ENCODE measurements at places on chromosomes 13 and 19.

DNA sequence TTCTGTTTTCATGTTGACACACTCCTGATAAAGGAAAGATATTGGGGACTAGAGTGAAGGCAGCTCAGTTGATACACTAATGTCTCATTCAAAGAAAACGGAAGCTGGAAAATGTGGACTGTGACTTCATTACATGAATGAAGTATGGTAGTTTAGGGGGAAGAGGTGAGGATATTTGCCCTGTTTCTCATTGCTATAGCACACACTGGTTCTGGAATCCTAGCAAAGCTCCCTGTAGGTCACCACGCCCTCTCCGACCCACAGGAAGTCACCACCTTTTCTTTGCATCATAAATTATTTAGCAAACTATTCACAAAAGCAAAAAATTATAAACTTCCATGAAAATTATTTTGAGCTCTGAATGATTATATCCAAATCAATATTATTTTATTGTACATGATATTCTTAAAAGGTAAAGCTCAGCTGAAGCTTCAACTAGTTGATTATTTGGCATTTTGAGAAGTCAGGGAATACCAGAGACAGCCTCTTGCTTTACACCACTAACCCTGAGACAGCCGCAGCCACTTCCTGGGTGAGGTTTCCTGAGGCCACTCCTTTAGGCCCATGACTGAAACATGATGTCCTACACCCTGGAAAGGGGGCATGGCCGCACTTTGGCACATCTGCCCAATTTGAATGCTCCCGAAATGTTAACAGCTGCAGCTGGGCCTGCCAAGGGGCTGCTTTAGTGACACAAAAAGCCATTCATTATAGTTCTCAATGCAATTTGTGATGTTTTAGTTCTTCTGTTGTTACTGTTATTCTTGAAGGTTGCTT is 50.0 kb upstream of the WDFY2 start:
- no peak for DNase-seq

DNA sequence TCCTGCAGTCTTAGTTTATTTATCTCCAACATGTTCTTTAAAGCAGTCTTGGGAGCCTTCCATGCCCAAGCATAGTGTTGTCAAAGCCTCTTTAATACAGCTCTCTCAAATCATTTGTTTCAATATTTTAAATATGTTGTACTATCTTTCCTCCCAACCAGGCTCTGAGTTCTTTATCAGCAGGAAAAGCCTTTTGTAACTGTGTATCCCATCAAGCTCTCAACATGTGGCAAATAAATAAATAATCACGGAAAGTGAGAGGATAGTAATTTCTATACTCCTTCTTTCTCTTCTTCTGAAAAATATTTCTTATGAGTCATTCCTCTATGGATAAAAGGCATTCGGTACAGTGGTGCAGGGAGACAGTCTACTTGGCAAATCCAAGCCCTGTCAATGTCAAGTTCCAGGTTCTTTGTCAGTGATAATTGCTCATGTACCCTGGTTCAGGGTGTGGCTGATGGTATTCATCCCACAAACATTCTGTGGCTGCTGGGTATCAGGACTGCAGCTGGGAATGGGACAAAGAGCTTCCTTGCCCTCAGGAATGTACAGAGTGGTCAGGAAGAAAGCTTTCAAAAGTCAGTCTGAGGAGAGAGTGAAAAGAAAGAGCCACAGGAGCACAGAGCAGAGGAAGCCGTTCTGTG is 384.3 kb downstream of the EFNB2 start:
- DNase-seq, result peak; percentile 7

DNA sequence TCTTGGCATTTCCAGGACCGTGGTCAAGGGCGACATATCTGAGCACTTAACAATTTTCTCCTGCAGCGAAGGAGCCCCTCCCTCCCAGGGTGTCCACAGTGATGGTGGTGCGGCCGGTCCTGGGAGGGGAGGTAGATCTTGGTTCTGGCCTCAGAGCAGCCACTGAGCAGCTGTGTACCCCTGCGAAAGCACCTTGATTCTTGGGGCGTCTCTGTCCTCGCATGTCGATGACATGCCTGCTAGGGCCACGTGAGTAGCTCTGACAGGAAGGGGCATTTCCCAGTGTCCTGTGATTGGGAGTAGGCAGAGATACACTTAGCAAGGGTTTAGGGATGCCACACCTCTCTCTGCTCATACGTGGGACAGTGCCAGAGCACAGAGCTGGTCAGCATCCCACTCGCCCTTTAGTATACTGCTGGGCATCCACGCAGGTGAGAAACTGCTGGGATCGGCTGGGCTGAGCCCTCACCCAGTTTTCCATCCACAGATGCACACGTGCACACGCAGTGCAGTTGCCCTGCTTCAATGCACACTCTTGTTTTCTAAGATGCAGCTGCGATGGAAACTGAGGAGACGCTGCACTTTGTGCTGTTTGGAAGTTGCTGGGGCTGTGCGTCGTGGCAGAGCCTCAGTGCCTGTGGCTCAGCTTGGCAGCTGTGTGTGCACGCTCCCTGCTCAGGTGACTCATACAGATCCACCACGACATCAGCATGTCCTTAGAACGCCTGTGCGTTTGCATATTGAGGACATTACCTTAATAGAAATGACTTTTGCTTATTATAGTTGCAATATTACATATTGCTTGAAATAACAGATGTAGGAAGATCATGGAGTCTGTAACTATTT is 66.8 kb downstream of the TEX29 start:
- DNase-seq, result no peak

DNA sequence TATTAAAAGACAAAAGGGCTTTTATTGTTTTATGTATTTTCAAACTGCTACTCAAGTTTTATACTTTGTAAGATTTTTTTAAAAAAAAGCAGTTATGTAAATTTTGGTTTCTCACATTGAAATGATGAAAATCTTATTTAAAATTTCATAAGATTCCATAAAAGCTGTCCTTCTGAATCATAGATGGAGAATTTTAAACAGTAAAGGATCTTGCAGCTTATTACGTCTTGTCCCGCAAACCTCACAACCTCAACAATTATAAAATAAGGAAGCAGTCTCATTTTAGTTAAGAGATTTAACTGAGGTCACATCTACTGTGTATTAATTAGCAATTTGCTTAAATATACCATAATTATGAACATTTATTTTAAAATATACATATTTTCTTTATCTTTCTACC is 581.0 kb upstream of the SPRY2 start:
- no peak for DNase-seq

DNA sequence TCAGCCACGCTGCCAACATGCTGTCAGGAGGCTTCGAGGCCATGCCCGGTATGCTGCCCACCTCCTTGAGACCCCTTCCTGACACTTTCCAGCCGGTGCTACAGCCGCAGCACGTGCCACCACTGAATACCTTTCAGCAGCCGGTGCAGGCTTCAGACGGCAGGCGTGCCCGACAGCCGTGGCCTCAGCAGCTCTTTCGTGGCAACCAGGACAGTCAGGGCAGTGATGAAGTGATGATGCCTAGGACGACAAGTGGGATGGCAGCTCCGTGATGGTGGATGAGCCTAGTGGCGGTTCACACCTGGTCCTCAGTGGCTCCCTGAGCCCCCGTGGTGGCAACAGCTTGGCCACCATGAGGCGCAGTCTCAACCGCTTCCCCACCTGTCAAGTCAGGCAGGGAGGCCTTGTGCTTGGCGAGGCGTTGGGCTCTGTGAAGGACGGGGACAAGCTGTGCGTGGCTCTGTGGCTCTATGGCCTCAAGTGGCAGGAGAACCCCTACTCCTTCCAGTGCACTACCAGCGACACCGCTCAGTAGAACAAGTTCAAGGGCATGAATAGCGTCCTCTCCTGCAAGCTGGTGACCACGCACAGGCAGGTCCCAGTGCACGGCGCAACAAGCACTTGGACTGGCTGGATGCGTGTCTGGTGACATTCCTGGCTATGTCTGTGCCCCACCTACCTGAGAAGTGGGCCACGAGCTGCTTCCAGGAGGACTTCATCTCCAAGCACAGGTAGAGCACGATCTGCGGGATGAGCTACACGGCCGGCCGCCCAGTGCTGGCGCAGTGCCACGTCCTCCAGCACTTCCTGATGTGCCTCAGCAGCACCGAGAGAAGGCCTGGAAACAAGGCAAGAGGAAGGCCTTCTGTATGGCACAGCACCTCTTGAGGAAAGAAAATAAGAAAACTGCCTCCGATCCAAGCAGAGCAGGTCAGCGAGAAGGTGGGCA is 18.2 kb upstream of the ZNF14 start:
- DNase-seq, result no peak

DNA sequence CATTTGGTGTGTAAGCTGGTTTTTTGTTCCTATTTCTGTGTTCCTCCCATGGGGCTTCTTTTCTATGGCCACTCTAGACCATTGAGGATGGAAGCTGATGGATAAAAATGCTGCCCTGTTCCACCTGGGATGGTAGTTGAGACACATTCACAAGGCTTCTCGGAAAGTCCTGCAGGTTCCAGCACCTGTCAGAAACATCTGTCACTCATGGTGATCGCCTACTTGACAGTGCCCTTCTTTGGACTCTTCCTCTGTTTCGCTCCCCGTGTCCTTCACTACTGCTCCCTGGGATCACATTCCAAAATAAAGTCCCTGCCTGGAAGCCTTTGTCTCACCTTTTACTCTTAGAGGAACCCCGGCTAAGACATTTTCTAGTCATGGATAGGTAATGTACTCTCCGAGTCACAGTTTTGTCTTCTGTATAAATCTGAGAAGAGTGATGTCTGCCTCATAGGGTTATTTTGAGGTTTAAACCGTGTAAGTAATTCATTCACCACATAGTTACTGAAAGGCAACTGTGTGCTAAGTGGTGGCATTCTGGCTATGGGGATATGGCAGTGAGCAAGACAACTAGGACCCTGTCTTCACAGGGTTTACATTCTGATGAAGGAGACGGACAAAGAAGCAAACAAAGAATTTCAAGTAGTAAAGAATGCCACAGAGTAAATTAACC is 21.0 kb downstream of the UBAC2 start:
- DNase-seq, result no peak

GRCh38 chr19:6482343-6482686 is 728 bp upstream of the DENND1C start:
- no peak for DNase-seq

- DNase-seq, result no peak
Measured at GRCh38 chr13:38518328-38518727, 168.5 kb upstream of the FREM2 start.

GRCh38 chr19:16397791-16398529 is 73.3 kb downstream of the KLF2 start:
- DNase-seq, result no peak

GRCh38 chr19:47228937-47229675 is 1.9 kb downstream of the BBC3 start:
- no peak for DNase-seq

DNA sequence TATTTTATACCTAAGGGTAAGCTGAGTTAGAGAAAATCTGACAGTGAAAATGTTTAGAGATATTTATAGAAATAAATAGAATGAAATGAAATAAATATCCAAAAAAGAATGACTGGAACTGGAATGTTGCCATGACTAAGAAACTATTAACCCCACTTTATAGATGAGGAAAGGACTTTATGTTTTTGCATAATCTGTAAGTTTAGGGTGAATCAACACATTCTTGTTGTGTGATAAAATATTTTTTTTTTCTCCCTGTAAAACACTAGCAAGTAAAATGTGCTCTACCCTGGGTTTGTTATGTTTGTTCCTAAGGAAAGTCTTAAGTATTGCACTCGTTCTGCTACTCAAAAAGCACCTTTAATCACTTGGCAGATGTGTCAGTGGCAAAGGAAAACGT is 83.8 kb upstream of the KL start:
- no peak for DNase-seq

DNA sequence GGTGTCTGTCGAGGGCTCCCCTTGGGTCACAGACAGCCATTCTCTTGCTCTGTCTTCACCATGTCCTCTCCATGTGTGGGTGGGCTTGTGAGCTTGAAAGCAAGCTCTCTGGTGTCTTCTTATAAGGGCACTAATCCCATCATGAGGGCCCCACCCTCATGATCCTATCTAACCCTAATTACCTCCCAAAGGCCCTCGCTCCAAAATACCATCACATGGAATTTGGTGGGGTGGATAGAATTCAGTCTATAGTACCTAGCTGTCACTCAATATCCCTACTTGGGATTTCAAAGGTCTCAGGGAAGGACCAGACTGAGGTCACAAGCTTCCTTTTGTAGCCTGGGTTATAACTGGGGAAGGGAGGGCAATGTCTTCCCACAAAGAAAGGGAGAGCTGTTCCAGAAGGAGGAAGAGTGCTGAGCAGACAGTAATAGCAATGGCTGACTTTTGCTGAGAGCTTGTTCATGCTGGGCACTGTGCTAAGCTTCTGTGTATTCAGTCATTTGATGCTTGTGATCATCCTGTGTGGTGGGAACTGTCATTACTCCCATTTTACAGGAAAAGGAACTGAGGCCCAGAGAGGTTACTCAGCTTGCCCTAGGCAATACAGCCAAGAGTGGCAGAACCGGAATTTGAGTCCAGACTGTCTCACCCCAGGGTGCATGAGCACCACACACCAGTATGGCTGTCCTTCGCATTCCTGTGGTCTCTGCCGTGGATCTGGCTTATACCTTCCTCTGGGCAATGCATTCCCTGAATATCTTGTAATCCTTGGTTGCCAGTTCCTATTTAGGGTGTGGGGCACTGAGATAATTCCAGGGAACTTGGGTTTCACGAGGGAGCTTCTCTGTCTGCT is 8.2 kb downstream of the FXYD5 start:
- peak; percentile 37 for DNase-seq

- peak; percentile 84 for DNase-seq
Measured at GRCh38 chr19:7534531-7535046, 928 bp upstream of the PNPLA6 start.

GRCh38 chr19:13830741-13831536 is 35.7 kb downstream of the ZSWIM4 start:
- DNase-seq, result no peak

DNA sequence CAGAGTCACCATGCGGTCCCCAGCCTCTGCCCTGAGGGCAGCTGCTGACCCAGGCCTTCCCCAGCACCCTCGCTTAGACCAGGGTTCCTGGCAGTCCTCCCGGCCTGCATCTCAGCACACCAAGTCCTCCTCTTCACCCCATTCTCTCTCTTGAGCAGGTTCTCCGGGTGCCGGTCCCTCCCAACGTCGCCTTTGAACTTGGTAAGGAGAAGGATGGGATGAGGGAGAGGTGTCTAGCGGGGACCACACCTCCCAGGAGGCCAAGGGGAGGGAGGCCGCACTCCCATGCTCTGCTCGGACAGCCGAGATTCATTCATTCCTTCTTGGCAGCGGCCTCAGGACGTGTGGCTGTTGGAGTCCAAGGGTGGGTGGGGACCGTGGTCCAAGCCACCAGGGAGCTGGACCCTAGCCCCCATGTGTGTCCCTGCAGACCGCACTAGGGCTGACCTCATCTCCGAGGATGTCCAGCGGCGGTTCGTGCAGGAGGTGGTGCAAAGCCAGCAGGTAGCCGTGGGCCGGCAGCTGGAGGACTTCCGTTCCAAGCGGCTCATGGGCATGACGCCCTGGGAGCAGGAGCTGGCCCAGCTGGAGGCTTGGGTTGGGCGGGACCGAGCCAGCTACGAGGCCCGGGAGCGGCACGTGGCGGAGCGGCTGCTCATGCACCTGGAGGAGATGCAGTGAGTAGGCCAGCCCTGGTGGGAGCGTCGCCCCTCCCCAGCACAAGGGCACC is 9.4 kb downstream of the ARHGEF1 start:
- no peak for DNase-seq
